Activated naive CD8-positive, alpha-beta T cell treated with anti-CD3 and anti-CD28 coated beads, Interleukin-2, amount 50 U/mL, for 16 hours (primary cell): ENCODE measurements at places on chromosomes 3 and 15.

DNA sequence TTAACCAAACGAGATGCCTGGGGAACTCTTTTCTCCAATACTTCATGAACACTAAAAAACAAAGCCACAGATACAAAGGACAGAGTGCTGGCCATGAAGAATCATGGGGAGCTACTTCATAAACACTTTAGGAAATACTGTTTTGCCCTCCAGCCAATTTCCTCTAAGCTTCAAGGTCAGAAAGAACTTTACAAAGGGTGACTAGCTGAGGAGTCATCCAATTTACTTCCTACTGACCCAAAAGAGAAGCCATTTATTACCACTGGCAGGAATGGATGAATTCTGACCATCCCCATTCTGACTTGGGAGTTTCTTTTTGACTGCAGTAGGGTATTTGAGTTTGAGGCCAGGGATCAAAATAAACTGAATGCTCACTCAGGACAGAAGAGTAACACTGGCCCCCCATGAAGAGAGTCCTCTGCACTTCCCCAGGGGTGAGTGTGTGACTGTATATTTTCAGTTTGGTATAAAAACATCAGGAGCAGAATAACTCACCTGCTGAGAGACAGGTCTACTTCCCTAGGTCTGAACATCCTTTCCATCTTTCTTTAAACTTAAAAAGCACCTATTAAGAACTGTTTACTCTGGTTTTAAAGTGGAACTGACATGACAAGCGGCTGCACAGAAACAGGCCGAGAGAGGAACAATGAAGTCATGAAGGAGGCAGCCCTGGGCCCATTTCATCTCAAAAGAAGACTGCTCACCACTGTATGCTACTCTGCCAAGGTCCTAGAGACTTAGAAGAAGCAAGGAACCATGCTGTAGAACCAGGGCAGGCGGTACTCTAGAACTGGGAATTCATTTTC is 203.6 kb downstream of the TNIK start:
- no peak for DNase-seq

- DNase-seq: no peak
Observed at GRCh38 chr3:127536830-127537812, 53.4 kb downstream of the TPRA1 start.

- no peak for DNase-seq
Observed at GRCh38 chr3:168709073-168709472, 613.3 kb upstream of the GOLIM4 start.

DNA sequence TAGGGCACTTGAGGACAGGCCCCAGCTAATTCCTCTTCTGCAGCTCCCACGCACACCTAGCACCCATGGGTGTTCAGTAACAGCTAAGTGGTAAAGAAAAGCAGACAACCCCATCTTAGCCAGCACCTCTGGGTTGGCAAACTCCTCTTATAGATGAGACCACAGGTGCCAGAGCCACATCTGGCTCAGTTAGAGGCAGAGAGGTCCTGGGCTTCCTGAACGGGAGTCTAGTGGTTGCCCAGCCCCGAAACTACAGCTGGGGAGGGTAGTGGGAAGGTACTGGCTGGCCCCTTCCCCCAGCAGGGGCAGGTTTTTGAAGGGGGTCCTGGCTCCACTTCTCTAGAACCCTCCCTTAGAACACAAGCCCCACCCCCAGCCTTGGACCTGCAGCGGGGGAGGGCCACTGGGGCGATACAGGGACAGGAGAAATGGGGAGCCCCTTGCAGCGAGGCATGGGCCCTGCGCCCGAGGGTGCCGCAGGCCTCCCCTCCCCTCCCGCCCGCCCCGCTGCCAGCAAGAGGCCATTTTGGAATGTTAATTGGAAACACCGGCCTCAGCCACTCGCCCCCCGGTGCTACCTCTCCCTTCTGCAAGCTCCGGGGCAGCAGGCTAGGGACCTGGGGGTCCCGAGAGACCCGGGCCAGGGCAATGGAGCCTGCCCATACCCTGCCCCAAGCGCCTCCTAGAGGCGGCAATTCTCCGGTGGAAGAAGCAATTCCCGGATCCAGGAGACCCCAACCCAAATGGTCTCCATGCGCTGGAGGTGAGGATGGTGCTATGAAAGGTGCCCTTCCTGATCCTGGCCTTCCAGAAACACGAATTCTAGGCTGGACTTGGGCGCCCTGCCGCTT is 1.5 kb downstream of the DUSP7 start:
- no peak for DNase-seq

GRCh38 chr3:30256474-30256873 is 349.9 kb upstream of the TGFBR2 start:
- DNase-seq: no peak

- DNase-seq: no peak
Observed at GRCh38 chr3:188869628-188870027, 302.1 kb upstream of the TPRG1 start.

- no peak for DNase-seq
Observed at GRCh38 chr3:192830291-192831110, 87.2 kb downstream of the MB21D2 start.

DNA sequence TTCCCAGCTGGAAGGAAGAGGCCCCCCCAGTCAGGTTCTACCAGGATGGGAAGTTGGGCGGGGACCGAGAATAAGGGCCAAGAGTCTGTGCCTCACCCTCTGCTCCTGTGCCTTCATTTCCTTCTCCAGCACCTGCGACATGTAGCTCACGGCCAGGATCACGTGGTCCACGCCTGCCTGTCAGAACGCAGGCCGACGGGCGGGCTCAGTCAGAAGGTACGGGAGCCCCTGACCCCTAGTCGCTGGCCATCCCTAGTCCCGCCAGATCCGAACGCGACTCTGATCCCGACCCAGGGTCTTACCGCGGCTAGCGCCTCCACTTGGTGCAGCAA is 489 bp downstream of the GMPPB start:
- no peak for DNase-seq

GRCh38 chr15:69783211-69783610 is 314.5 kb downstream of the TLE3 start:
- no peak for DNase-seq

GRCh38 chr15:79408041-79408440 is 24.1 kb upstream of the MINAR1 start:
- no peak for DNase-seq

- DNase-seq: no peak
Observed at GRCh38 chr15:53404930-53405493, 354.5 kb downstream of the WDR72 start.

- no peak for DNase-seq
Observed at GRCh38 chr3:171242951-171243350, 216.4 kb upstream of the SLC2A2 start.

- DNase-seq: no peak
Observed at GRCh38 chr15:66498501-66499386, 1.2 kb upstream of the SNAPC5 start.

DNA sequence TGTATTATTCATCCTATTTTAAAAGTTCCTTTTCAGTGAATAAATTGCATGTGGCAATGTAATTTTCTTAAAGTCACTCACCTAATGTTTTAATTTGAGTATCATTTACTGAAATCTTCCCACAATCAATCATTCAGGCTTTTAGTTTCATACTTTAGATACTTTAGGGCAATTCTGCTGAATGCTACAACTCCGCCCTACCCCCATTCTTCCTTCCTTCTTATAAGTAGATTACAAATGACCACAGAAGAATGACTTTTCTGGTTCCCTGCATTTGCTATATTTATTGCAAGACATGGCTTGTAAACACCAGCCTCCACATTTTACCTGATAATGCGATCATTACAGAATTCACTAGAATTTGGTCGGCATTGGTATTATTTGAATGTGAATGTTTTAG is 1061.9 kb downstream of the FHIT start:
- no peak for DNase-seq

DNA sequence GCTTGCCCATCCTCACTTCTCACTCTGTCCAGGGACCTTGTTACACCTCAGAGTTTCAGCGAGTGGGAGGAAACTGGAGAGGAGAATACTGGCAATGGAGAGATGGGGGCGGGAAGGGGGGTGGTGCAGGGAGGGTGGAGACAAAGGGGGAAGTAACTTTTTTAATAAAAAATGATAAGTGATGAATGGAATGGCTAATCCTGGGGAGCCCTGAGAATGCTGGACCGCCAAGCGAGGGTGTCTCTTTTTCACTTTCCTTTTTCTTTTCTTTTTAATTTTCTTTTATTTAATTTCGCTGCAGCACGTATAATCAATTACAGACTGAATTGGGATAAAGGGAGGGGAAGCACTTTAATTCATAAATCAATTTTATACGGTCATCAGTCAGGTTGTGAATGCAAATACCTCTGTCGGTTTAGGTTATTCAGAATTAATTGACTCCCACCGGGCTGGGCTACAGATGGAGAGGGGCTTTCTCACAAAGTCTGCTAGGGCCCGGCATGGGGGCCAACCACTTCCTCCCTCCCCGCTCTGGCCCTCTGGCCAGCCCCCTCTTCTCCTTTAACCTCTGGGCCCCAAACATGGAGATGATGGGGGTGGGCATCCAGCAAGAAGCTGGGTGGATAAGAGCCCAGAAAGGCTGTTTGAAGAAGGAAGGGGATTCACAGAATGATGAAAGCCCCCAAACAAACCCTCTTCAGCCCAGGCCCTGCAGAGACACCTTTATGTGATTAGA is 106.8 kb upstream of the BOC start:
- no peak for DNase-seq

DNA sequence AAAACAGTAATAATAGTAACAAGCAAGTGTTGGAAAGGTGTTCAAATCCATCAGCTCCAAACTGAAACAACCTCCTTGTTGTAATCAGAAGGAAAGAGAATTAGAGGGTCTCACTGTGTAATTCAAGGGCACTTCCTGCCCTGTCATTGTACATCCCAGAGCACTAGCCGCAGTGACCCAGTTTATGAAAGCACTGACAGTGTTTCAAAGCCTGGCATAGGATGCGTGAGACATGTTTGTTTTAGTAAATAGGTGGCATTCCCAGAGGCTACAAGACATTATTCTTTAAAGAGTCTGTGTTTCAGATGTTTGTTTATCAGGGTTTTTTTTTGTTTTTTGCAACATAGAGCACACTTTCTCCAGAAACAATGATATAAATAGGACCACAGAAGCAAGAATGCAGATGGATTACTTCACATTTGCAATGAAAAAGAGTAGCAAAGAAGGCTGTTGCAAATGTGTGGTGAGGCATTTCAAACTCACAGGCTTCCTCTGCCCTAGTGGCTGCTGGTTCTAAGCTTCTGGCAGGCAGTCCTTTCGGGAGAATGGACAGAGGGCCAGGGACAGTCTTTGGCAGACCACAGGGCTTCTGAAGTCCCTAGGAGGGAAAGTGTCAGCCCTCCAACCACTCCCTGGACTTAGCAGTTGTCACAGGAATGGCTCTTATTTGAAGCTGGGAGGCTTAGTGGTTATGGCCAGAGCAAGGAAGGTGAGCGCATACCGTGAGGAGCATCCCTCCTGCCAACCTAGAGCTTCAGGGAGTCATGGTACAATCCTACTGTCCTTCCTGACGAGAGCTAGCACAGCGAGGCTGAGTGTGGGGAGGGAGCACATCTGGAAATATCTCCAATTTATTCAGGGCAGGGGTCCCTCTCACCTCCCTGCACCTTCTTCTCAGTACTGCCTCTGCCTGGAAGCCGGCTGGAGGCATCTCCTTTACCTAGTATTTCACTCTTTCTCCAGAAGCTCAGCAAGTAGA is 31.4 kb upstream of the TIPARP start:
- no peak for DNase-seq

DNA sequence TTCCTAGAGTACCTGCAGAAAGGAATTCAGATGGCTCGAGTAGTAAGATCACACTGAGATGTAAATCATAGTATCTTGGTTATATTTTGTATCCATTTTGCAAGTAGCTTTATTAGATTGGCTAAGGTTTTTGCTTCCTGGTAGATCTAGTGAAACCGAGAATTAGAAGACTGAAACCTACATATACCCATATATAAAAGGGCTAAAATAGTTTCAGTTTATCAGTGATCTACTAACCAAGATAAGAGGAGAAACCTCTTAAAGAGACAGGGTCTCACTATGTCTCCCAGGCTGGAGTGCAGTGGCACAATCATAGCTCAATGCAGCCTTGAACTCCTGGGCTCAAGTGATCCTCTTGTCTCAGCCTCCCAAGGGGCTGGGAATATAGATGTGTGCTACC is 135.3 kb downstream of the PCCB start:
- no peak for DNase-seq

GRCh38 chr3:19735111-19735510 is 198.9 kb downstream of the EFHB start:
- DNase-seq: no peak

GRCh38 chr3:194189243-194189791 is 53.4 kb downstream of the HES1 start:
- no peak for DNase-seq

DNA sequence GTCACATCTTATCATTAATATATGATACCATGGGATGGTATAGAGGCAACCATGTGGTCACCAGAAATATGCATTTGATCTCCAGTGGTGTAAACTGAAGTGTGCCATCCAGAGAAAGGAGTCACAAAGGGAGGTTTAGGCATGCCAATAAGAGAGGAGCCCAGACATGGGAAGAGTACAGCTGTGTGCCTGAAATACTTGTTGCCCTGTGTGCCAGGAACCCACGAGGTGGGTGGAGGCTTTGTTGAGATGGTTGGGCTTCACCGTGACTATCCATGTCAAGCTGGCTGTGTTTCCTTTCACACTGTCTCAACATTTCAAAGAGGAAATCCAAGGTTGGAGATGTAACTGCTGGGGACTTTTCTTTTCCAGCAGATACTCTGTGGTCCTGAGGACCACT is 43.5 kb downstream of the CACNA2D3 start:
- DNase-seq: no peak

DNA sequence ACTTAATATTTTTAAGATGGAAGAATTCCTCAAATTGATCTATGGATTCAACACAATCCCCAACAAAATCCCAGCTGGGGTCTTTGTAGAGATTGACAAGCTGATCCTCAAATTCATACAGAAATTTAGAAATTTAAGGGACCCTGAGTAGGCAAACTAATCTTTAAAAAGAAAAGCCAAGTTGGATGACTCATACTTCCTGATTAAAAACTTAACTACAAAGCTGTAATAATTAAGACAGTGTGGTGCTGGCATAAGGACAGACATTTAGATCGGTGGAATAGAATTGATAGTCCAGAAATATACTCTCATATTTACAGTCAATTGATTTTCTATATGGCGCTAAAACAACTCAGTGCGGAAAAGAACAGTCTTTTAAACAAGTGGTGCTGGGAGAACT is 11.6 kb downstream of the FAM162A start:
- DNase-seq: no peak

DNA sequence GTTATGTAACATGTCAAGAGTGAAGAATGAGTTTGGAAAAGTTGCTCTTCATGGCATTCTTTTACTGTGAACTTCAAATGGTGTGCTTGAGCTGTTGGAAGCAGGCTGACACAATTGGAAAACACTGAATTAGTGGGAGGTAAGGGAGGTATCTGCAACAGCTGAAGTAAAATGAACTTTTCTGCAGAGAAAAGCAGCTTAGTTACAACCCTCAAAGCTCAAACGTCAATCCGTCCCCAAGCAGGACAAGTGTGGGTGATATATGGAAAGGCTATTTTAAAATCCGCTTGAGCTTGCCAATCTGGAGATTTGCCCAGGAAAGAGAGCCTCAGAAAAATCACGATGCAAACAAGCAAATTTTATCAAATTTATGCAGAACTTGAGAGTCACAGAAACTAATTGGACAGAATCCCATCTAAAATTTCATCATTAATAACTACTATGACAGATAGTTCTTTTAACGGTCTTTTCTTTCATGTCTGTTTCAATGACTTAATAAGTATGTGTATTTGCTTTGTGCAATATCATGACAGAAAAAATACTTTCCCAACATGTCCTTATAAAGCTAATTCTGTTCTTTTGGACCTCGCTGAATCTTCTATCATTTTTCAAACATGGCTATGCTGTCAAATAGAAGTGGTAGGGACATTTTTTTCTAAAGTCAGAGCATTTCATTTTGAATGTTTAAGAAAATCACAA is 266.6 kb upstream of the SLITRK3 start:
- no peak for DNase-seq

- no peak for DNase-seq
Observed at GRCh38 chr3:4597208-4597985, 104.2 kb downstream of the ITPR1 start.
